ENCODE measurements at places on chromosomes 1 and 21.
A peak's percentile ranks its signal among the peaks of the same experiment; 100 is the strongest.

DNA sequence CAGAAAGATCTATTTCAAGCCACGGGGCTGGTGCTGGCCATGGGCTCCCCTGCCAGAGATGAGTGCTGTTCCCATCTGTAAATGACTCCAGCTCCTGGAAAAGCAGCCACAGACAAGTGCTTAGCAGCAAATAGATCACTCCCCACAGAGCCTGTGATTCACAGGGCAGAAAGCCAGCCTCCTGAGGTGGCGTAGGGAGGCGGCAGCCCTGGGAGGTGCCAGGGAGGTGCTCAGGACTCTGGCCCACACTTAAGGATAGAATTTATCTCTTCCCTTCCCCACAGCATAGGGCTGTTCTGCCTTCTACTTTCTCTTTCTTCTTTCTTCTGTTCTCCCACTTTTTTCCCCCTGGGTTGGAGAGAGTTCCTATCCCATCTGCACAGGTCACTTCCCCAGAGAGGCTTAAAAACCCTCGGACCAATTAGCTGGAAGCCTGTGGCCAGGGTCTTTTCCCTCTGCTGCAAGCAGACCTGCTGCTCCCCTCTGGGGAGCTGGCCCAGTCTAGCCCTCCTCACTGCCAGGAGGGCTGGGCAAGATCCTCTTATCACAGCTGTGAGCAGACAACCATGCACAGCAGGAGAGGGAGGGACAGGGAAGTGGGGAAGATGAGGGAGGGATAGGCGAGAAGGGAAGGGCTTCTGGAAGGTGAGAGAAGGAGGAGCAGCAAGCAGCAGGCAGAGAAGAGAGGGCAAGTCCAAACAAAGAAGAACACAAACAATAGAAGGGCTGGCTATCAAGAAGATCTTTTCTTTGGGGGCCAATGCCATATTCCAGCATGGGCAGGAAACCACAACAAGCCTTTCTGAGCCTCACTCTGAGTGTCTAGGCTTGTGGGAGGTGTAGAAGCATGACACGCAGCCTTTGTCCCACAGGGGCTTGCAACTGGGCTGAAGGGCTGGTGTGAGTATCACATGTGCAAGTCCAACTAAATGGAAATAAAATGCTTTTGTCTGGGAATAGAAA is 41.0 kb downstream of the KCND3 start:
- H3K4me3 ChIP-seq, result no peak overlapping the region
- no peaks in the 10 kb centered on the region for H3K36me3 ChIP-seq
- H3K27me3 ChIP-seq, result no peaks in the 10 kb centered on the region
- peak; percentile 9 for DNase-seq

DNA sequence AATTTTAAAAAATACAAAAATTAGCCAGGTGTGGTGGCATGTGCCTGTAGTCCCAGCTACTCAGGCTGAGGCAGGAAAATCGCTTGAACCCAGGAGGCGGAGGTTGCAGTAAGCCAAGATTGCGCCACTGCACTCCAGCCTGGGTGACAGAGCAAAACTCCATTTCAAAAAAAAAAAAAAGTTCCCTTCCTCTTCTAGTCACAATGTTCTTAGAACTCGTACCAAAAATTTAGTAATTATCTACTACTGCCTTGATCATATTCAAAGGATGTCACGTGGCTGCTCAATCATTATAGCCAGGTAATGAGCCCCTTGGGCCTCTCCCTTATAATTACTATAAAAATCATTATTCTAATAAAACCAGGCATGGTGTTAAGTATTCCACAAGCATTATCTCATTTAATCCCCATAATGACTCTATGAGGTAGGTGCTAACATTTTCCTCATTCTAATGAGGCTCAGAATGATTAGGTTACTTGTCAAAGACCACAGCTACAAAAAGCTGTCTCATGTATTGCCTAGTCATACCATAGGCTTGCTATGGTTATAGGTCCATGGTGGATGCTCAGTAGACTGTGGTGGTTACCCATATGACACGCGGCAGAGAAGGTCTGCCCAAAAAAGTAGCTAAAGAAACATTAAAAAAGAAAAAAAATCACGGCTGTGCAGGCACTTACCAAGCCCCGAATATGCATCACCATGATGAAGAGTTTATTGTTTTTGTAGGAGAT is 15.5 kb upstream of the PPP1R15B start:
- H3K27me3 ChIP-seq, result no peaks in the 10 kb centered on the region
- H3K4me1 ChIP-seq, result peaks cover 11% of the 10 kb centered on the region
- H3K27ac ChIP-seq, result no peak overlapping the region
- no peaks in the 10 kb centered on the region for H3K36me3 ChIP-seq

GRCh38 chr21:29148530-29148929 is 18.1 kb downstream of the MAP3K7CL start:
- H3K36me3 ChIP-seq, result peaks cover 10% of the 10 kb centered on the region
- peak; percentile 87 for DNase-seq
- H3K4me3 ChIP-seq, result no peak overlapping the region
- H3K27ac ChIP-seq, result peak overlapping the region; percentile 14
- H3K4me1 ChIP-seq, result peaks cover 50% of the 10 kb centered on the region
- no peaks in the 10 kb centered on the region for H3K27me3 ChIP-seq

GRCh38 chr1:182357913-182358312 is 33.7 kb downstream of the GLUL start:
- H3K27me3 ChIP-seq, result no peaks in the 10 kb centered on the region
- H3K4me1 ChIP-seq, result no peaks in the 10 kb centered on the region
- no peak for DNase-seq
- H3K4me3 ChIP-seq, result no peak overlapping the region
- no peaks in the 10 kb centered on the region for H3K36me3 ChIP-seq

- no peaks in the 10 kb centered on the region for H3K4me1 ChIP-seq
- no peak overlapping the region for H3K27ac ChIP-seq
- peaks cover 2% of the 10 kb centered on the region for H3K27me3 ChIP-seq
- no peak overlapping the region for H3K4me3 ChIP-seq
Observed at GRCh38 chr1:160161965-160162705, 10.7 kb downstream of the ATP1A4 start.

DNA sequence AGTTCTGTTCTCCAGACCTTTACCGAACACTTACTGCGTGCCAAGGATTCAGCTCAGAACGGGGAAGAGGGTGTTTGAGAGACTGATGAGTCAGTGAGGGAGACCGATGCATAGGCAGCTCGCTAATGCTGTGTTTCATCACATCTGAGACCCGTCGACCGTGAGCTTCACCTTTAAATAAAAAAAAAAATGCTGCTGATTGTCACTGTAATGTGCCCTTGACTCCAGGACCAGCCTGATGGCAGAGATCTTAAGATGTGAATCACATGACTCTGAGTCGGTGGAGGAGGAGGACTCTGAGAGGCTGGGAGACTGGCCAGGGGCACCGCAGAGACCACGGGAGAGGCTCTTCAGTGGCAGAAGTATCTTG is 28.8 kb downstream of the SPSB1 start:
- H3K36me3 ChIP-seq, result no peaks in the 10 kb centered on the region
- no peak overlapping the region for H3K4me3 ChIP-seq
- H3K27ac ChIP-seq, result peak overlapping the region; percentile 54
- H3K27me3 ChIP-seq, result no peaks in the 10 kb centered on the region

- no peak overlapping the region for H3K4me3 ChIP-seq
- no peak overlapping the region for H3K27ac ChIP-seq
- DNase-seq, result no peak
- H3K27me3 ChIP-seq, result no peaks in the 10 kb centered on the region
- H3K36me3 ChIP-seq, result no peaks in the 10 kb centered on the region
Observed at GRCh38 chr1:62234688-62235087, 40.0 kb downstream of the L1TD1 start.

DNA sequence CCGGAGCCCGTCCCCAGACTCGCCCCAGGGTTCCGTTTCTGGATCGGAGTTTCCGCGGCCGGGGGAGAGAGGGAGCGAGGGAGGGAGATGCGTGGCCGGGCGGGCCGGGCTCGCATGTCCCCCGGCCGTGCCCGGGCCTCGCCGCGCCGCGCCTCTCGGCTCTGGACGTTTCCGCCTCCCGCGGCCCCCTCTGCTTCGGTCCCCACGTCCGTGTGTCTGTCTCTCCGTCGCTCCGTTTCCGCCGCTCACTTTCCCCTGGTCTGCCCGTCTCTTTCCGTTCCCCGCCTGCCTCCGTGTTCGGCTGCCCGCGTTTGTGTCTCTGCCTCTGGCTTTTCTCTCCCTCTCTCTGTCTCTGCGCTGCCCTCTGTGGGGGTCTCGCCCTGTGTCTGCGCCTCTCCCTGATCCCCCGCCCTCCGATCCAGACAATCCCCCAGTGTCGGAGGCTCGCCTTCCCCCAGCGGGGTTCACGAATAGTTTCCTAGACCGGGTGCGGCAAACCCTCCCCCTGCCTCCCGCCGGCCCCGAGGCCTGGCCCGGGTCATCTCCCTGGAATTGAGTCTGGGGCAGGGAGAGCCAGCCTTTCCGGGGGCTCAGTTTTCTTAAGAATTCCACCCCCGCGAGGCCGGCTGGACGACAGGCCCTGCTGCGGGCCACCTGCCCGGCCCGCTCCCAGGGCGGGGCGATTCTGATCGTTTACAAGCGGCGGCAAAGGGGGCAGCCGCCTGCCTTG is 735 bp downstream of the NBL1 start:
- no peak for DNase-seq
- peak overlapping the region; percentile 40 for H3K27ac ChIP-seq
- peak overlapping the region; percentile 78 for H3K4me3 ChIP-seq
- no peaks in the 10 kb centered on the region for H3K36me3 ChIP-seq
- peaks cover 37% of the 10 kb centered on the region for H3K4me1 ChIP-seq
- no peaks in the 10 kb centered on the region for H3K27me3 ChIP-seq

DNA sequence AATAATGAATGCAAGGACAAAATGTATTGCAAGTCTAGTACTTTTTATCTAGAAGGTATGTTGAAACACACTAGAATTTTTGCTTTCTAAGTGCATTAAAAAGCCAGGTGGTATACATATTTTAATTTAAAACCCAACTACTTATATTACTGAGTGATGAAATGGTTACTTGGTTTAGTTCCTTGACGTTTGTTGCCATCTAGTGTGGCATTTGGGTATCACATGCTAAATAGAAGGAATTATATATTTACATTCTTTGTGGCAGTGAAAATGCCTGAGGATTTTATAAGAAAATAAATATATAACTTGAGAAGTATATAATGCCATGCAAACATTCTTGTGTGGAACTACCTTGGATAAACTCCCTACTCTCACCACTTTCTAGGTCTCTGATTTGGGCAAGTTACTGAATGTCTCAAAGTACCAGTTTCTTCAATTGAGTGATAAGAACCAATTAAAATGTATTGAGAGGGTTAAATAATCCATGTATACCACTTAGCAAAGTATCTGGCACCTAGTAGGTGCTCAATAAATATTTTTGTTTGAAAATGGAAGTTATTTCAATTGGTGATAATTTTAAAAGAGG is 69.6 kb downstream of the SDCCAG8 start:
- peaks cover 3% of the 10 kb centered on the region for H3K4me1 ChIP-seq
- peaks cover 3% of the 10 kb centered on the region for H3K36me3 ChIP-seq
- peak; percentile 36 for DNase-seq
- H3K27me3 ChIP-seq, result no peaks in the 10 kb centered on the region

DNA sequence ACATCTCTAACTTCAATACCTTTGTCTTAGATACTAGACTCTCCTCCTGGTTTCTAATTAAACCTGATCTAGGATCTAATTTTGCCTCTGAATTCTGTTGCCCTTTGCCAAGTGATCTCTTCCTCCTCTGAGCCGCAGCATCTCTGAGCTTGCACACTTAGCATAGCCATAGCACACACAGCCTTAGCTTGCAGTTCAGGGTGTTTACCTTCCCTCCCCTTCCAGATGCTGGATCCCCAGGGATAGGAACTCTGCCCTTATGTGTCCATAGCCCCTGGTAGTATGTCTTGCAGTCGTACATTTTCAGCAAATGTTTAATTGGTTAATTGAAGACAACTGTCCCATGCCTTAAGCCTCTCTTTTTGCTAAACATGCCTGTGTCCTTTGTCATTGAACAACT is 30.3 kb downstream of the SELL start:
- DNase-seq, result no peak
- no peaks in the 10 kb centered on the region for H3K36me3 ChIP-seq
- no peaks in the 10 kb centered on the region for H3K27me3 ChIP-seq
- H3K4me1 ChIP-seq, result peaks cover 3% of the 10 kb centered on the region
- H3K27ac ChIP-seq, result no peak overlapping the region

GRCh38 chr21:32544697-32545096 is 40.6 kb downstream of the TCP10L start:
- H3K36me3 ChIP-seq, result no peaks in the 10 kb centered on the region
- H3K4me1 ChIP-seq, result peaks cover 4% of the 10 kb centered on the region
- DNase-seq, result no peak
- no peak overlapping the region for H3K27ac ChIP-seq
- no peaks in the 10 kb centered on the region for H3K27me3 ChIP-seq
- H3K4me3 ChIP-seq, result no peak overlapping the region

DNA sequence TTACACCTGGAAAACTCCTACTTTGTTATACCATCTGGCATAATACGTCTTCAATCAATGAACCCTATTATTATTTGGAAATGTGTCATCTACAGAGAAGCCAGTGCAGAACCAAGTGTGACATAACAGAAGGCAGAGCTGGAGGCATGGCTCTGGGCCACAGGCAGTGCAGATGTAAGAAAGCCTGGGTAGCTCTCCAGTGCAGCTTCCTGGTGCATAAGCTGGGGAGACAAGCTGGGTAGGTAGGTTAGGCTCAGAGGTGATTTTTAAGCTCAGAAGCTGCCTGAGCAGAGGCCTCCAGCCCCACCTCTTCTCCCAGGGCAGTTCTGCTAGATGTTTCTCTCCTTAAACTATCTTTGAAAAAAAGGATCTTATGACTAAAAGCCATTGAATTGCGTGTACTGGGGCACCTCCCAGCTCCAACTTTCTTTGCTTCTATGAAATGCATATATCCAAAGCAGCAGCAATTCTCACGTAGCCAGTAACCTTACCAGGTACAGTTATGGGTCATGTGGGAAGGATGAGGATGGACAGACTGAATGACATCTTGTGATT is 30.7 kb downstream of the AKNAD1 start:
- no peaks in the 10 kb centered on the region for H3K36me3 ChIP-seq
- H3K4me3 ChIP-seq, result no peak overlapping the region
- no peaks in the 10 kb centered on the region for H3K27me3 ChIP-seq
- no peak overlapping the region for H3K27ac ChIP-seq
- peaks cover 29% of the 10 kb centered on the region for H3K4me1 ChIP-seq

DNA sequence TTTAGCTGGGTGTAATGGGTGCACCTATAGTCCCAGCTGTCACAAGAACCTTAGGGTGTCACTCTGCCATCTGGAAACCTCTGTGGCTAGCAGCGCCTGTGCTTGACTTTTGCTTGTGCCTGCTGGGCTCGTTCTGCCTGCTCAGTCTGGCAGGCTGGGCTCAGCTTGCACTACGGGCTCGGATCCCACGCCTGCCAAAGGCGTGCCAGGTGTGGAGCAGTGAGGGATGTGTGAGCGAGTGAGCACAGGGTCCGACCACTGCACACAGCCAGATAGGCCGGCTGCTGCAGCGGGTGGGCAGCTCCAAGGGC is 2.8 kb upstream of the LSM10 start:
- H3K36me3 ChIP-seq, result no peaks in the 10 kb centered on the region
- DNase-seq, result no peak
- H3K4me1 ChIP-seq, result peaks cover 10% of the 10 kb centered on the region
- H3K27me3 ChIP-seq, result no peaks in the 10 kb centered on the region

DNA sequence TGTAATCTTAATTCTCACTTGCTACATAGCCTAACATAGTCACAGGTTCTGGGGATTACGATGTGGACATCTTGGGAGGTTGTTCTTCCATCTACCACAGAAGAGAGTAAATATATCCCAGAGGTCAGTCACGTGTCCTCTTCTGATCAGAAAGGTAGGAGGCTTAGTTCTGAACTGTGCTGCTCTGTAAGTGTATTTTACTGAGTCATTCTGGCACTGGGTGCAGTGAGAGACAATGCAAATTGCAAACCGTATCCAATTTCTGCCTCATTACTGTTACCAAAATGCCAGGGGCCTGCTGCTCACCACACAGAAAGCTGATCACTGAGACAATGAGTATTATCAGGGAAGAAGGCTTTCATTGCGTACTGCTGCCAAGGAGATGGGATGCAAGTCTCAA is 104.0 kb downstream of the GABPA start:
- H3K36me3 ChIP-seq, result no peaks in the 10 kb centered on the region
- peak; percentile 60 for DNase-seq
- no peak overlapping the region for H3K4me3 ChIP-seq
- H3K4me1 ChIP-seq, result peaks cover 14% of the 10 kb centered on the region

Measured in astrocyte (in vitro differentiated cells and primary cell).